Non-pigmented ciliary epithelial cell (primary cell): ENCODE measurements at places on chromosomes 5 and 9.

- DNase-seq = no peak
Measured at GRCh38 chr9:16775330-16775729, 95.1 kb downstream of the BNC2 start.

DNA sequence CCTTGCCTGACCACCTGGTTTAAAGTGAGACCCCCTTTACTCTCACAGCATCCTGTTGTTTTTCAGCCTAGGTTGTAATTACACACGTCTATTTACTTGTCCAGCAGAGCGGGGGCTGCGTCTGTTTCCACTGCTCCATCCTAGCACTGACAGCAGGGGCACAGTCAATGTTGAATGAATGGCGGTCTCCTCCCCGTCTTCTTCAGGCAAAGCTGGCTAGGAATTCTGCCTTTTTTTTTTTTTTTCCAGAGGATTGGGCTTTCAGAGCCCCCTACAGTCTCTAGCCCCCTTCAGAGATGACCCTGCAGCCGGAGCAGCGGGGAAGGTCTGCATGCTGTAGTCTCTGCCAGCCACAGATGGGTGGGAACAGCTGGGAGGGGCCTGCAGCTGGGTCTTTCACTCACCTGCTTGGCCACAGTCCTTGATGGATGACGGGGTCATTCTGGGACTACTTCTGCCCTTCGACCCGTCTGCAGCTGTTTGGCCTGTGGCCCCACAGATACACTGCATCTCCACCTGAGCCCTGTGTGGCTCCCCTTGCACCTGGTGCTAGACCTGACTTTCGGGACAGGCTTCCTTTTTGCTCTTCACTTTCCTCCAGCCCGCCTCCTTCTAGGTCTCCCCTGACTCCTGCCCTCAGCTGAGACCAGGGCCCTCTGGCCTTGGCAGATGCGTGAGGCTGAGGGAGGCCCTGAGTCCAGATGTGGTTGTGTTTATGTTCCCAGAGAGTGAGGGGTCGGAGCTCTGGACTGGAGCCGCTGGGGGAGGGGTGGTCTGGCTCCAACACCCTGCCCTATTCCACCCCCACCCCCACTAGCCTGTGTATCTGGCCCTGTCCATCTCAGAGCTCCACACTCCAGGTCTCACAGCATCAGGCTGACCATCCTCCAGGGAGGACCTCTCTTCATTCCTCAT lies 8.0 kb downstream of the PITX1 start:
- DNase-seq = no peak

GRCh38 chr5:80881726-80882125 lies 78.4 kb upstream of the RASGRF2 start:
- no peak for DNase-seq

- no peak for DNase-seq
Measured at GRCh38 chr9:101479338-101480030, 43.9 kb upstream of the ALDOB start.

GRCh38 chr5:170491479-170491878 lies 12.3 kb upstream of the KCNIP1 start:
- DNase-seq = peak; percentile 74

DNA sequence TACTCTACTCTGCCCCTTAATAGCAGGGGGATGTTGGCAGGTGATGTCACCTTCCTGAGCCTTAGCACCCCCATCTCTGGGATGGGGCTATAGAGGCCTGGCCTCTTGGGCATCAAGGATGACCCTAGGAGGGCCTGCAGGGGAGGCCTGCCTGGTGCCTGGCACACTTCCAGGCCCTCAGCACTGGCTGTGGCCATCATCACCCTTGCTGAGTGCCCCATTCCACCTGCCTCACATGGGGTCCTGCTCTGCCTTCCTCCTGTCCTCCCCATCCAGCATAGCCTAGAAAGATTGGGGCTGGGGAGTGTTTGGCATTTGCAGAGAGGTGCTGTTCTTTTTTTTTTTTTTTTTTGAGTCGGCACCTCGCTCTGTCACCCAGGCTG lies 17.7 kb upstream of the PHYHD1 start:
- DNase-seq = no peak

DNA sequence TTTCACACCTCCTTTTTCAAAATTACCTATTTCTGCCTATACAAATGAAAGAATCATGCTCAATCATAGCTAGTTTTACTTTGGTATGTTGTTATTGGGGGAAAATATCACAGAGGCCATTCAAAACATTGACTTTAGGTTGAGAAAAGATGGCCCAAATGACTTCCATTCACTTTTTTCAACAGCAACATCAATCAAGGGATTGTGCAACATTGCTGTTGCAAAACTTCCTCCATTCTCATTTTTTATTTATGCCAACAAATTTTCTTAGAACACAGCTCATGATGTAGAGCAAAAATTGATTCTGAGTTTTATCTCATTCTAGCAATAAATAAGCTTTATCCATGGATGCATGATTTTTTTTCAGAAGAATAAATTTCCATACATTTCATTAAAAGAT lies 93.6 kb upstream of the RORB start:
- no peak for DNase-seq

DNA sequence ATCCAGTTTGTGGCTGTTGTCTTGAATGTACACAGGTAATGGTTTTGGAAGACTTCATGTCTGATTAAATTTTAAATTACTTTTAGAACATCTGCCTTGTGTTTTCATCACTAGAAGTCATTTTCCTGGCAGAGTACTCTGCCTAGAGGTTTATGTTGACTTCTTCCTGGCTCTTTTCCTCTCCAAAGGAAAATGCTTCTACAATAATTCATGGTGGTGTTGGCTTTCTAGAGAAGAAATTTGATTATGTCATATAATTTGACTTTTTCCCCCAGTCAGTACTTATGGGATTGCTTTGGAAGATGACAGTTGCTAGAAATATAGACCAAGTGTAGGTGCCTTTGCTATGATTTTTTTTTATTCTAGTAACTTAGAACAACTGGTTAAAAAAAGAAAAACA lies 46.8 kb downstream of the F2RL2 start:
- DNase-seq = no peak

DNA sequence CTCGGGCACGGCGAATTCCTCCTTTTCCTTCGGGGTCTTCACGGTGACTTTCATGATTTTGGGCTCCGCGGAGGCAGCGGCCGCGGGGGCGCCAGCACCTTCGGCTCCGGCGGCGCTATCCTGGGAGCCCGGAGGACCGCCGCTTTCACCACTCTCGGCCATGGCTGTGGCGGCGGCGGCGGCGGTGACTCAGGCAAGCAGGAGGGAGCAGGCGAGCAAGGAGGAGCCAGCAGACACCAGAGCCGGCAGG lies 315 bp downstream of the UBQLN1 start:
- no peak for DNase-seq

- no peak for DNase-seq
Measured at GRCh38 chr5:58932057-58932612, 349.3 kb downstream of the RAB3C start.

DNA sequence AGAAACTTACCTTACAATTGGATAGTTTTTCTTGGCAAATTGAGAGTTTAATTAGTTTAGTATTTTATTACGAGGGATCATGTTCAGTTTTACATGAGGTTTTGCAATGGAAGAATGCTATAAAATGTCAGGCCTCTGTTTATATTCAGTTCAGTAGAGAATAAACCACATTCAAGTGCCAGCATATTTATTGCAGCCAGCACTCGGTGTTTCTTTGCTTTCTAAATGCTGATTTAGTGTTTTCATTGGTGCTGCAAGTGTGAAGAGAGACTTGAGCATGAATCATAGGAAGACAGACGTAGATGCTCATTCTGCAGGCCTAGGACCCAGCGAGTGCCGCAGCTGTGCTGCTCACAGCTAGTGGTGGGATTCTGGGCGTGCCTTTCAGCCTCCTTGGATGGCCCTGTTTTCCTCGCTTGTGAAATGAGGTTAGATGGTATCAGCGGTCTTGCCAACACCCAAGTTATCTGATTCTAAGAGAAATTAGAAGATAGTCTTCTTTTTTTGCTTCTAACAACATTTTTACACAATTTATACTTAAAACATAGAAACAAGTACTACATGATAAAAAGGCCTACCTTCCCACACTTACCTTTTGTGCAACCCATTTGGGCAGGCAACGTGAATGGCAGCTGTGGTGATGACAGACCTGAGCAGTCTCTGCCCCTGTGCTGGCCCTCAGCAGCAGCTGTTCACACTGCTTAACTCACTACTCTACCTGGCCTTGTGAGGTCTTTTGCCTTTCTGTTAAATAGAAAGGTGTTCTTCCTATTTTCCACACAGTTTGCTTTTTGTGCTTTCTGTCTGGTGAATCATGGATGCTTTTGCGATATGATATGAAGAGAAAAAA lies 26.8 kb upstream of the TNFAIP8 start:
- no peak for DNase-seq

- DNase-seq = no peak
Measured at GRCh38 chr9:34714007-34714406, 4.1 kb upstream of the CCL21 start.

GRCh38 chr9:91308191-91308590 lies 53.5 kb downstream of the AUH start:
- no peak for DNase-seq

- no peak for DNase-seq
Measured at GRCh38 chr5:132046880-132047299, 13.6 kb upstream of the IL3 start.

DNA sequence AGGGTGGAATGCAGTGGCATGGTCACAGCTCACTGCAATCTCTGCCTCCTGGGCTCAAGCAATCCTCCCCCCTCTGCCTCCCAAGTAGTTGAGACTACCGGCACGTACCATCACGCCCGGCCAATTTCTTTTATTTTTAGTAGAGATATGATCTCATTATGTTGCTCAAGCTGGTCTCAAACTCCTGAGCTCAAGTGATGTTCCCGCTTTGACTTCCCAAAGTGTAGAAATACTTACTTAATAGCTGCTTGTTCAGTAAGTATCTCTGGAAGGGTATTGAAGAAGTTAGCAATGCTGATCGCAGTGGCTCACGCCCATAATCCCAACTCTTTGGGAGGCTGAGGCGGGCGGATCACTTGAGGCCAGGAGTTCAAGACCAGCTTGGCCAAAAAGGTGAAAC lies 35.7 kb upstream of the PLIN2 start:
- DNase-seq = no peak

- DNase-seq = no peak
Measured at GRCh38 chr9:77092536-77092935, 73.1 kb downstream of the FOXB2 start.

- DNase-seq = no peak
Measured at GRCh38 chr9:109474170-109474569, 23.9 kb downstream of the PTPN3 start.

- no peak for DNase-seq
Measured at GRCh38 chr5:71946343-71947030, 160.8 kb upstream of the MAP1B start.

DNA sequence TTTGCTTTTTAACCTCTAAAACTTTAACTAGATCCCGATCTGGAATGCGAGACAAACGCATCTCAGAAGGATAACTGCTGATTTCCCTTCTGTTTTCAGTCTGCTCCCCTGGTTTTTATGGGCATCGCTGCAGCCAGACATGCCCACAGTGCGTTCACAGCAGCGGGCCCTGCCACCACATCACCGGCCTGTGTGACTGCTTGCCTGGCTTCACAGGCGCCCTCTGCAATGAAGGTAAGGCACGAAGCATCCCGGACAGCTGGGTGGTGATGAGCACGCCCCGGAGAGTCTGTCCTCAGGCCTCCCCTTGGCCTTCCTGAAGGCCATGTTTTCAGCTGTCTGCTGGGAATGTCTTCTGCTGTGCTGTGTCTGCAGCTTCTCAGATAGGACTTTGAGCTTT lies 82.9 kb upstream of the PRRC1 start:
- DNase-seq = no peak

DNA sequence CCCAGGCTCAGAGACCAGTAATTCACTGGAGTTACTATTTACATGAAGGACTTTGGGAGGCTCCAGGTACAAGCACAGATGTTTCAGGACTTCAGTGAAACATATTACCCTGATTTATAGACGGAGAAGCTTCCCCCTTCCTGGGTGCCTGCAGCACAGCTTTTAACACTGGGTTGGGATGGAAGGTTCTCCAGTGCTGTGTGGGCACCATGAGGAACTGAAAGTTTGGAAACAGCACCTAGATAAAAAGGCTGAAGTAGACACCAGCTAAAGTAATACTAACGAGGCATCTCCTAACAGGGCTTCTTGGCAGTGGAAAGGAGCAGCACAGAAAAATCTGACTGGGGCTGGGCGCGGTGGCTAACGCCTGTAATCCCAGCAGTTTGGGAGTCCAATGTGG lies 70.7 kb downstream of the GCNT1 start:
- no peak for DNase-seq

GRCh38 chr5:15501091-15501791 lies 1.3 kb downstream of the FBXL7 start:
- no peak for DNase-seq

DNA sequence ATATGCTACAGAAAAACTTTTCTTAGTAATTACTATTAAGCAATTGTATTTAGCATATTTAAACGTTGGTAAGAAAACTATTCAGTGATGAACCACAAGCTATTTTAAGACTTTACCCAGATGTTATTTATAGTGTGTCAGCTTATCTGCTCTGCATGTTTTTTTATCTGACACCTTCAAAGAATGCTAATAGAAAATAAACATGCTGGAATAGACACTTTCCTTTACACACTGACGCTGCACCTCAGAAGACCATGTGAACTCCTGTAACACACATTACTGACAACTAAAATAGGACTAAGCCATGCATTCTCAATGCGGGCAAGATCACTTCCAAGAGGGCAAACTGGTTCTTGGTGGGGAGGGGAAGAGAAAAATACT lies 38.3 kb downstream of the FNIP1 start:
- no peak for DNase-seq

DNA sequence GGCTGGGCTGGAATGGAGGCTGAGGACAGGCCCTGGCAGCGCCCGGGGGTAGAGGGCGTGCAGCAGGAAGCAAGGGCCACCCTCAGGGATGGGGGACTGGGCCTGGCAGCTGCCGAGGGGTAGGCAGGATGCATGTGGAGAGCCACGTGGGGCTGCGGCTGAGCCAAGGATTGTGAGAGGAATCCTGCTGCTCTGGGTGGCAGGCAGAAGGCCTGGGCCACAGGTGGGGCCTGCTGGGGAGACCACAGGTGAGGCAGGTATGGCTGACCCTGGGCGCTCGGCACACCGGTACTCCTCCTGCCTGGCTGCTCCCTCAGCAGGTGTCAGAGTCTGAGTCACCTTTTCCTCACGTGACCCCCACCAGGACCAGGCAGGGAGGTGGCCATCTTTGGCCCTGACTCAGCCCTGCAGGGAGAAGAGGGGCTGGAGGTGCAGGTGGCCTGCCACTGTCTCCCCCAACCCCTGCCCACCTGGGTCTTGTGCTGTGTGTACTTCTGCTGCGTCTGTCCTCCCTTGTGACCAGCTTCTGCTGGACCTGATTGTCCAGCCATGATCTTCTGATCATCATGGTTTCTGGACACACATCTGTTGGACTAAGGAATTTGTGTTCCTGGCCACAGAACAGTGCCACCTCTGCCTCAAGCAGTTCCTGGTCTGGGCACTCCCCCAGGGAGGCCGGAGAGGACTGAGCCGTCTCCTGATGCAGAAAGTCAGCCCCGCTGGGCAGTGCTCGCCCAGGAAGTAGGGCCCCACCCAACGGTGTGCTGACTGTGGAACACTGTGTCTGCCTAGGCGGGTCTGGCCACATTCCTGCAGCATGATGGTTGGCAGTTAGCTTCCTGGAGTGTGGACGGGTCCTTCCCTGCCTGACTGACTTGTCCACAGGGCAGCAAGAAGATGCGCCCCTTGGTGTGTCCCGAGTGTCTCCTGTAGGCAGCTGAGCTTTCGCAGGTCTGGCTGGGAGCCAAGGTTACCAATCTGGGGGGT lies 6.4 kb downstream of the ARRDC1 start:
- no peak for DNase-seq
